NB4 (cell line): ENCODE measurements at places on chromosomes 12 and 14.

DNA sequence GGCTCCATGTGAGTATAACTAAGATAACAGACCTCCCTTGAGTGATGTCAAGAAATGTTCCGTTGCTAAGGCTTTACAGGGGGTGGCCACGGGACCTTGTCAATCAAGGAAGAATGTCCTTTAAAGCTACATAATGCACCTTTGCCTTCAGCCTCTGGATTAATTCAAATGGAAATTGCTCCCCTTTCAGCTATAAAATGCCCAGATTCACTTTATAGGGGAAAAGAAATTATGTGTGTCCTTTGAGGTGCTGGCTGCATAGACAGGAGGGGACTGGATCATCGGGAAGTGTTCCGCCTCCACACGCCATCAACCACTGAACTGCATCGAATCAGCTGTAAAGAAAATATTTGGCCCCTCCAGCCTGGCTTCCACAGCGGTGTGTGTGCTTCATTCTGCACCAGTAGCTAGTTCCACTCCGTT is 415.4 kb downstream of the DPF3 start:
- DNase-seq: no peak

- DNase-seq: no peak
These were observed 44.5 kb downstream of the ACACB start for GRCh38 chr12:109160873-109161272.

- DNase-seq: no peak
These were observed 240 bp downstream of the BTG1 start for GRCh38 chr12:92145481-92145730.

DNA sequence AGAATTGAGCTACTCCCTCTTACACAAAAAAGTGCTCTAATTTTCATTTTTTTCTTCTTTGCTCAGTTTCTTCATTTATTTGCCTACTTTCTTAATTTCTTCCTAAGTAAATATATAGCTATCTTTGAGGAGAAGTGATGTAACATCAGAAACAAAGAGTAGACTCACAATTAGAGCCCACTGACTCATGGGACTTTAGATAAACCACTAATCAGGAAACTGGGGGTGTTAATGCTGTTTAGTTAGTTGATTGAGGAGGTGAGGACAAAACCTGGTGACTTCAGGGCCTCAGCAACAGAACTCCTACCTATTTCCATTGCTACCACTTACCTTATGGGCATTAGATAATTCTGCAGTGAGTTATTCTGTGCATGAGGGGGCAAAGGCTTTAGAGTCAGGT is 151.7 kb downstream of the MON2 start:
- no peak for DNase-seq

GRCh38 chr12:45256721-45257120 is 40.8 kb downstream of the ANO6 start:
- DNase-seq: no peak

- no peak for DNase-seq
These were observed 55.4 kb downstream of the TMEM121 start for GRCh38 chr14:105581551-105582341.

- no peak for DNase-seq
These were observed 68.6 kb downstream of the TNFAIP2 start for GRCh38 chr14:103191844-103192243.

- peak; percentile 66 for DNase-seq
These were observed 16.7 kb downstream of the OR9K2 start for GRCh38 chr12:55142669-55143565.

DNA sequence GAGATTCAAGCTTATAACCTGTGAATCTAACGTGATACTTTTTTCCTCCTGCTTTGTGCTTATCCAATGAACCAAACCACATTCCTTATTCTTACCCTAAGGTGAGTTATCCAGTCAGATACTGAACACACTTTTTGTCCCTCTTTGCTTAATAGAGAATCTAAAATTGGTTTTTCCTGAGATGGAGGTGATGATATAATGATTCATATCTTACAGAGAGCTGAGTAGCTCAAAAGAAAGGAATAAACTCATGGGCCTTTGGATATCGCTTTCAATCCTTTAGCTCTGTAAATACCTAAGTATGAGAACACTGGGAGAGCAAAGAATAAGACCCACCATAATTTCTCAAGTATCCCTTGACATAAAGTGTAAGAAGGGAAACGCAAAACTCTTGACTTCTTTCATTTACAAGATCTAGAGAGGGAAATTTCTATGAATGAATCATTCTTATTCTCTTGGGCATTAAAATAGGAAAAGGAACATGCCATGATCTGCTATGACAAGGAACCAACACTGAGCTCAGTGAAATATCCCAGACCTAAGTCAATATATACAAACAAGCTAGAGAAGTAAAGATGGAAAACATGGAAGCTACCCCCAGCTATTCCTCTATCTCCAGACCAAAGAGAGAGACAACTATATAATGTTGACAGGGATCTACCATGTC is 81.8 kb upstream of the STAC3 start:
- no peak for DNase-seq

DNA sequence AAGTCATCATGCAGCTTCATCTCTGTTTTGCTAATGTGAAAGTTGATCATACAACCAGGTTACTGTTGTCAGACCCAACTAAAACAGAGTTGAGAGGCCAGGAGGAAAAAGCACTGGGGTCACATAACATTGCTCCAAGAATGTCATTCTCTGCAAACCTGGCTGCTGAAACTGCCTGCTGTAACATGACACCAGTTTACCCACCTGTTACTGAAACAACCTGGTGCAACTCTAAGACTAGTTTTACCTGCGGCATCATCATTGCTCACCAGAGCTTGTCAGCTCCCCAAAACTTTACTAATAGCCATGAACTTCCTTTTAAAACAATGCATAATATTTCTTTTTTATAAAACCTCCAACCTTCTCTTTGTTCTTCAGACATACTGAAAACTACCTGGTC is 30.7 kb upstream of the DEGS2 start:
- no peak for DNase-seq

GRCh38 chr12:49061157-49061650 is 610 bp upstream of the KMT2D start:
- no peak for DNase-seq

DNA sequence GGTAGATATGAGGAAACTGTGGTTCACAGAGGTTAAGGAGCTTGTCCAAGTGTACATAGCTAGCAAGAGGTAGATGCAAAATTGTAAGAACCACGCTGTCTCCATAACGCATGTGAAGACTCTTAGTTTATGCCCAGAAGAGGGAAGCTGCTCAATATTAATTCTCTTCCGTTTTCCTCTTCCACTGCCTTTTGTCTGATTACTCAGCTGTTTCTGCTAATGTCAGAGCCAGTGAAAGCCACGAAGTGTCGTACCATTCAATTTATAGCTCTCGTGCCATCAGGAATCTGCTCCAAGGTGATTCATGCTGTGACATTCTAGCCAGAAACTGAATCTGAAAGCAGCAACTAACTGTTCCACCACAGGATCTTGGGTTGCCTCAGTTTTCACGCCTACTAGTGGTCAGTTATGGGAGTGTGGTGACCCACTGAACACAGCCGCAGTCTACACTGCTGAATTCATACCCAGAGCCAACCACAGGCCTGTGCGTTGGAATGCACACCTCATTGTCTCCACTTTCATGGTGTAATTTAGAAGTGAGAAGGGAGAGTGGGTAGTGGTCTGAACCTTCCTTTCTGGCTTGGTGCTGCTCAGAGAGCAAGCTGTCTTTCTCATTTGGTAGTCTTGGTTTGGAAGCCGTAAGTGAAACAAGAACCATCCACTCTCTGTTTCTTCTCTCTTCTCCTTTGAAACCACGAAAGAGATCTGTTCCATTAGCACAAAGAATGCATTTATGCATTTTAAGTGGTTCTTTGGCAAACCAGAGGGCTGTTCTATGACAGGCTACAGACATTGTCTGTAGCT is 74.2 kb upstream of the NAP1L1 start:
- DNase-seq: peak; percentile 55

DNA sequence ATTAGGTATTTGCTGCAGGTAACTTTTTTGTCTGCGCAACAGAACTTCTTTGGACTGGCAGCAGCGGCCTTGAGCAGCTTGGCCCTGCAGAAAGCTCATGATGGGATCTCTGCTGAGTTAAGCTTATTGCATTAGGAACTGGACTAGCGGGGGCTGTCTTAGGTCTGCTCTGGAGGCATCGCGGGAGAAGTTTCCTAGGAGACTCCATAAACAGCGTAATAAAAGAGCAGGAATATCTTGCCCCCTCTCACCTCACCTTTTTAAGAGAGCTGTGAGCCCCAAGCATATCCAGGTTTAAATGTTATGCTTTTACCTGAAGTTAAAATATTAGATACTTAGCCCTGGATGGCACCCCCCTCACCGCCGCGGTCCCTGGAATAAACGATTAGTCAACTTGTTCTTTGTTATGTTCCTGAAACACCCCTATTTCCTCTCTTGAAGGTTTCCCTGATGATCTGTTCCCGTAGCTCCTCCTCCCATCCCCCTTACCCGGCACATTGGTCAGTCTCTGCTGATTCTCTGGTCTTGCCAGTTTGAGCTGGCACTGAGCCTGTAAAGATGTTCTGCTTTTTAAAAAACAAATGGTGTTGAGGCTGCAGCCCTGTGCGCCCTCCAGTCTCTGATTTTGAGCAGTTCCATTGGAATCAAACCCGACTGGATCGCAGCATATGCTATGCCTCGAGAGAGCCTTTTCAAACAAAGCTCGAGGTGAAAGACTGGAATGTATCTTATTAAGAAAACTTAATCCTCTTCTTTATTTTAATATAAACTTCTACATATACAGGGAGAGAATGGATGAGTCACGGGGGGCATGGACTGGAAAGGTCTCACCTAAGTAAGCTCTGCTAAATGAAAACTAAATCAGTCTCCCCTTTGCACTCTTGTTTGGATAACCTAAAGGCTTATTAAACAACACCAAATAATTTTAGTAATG is 1.9 kb downstream of the MLXIP start:
- DNase-seq: peak; percentile 86

DNA sequence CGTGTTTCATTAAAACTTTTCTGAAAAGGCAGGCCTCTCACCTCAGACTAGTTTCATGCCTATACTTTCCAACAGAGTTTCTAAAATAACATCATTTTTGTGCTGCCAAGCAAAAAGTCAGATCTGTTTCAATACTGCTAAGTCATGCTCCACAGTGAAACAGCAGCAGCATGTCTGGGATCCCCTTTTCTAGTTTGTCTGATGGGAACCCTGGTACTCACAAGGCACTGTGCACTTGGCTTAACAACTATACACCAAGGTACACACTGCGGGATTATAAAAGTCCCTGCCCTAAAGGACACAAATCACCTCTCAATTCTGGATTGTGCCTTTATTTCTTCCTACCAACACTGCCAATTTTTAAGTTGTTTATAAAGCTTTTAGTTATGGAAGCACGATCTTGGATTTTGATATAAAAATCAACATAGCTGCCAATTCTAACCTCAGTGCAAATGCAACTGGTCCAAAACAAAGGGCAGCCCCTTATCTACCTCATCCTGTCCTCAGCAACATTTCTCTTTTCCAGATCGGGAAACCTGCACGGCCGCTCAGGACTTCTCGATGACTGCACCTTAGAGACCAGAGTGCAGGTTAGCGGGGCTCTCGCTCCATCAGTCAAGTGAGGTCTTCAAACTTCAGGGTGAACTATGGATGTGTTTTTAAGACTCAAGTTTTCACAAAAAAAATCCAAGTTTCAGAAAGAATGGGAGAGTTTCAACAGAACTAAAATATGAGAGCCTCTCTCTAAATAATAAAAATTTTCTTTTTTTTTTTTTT is 1.7 kb upstream of the EIF5 start:
- DNase-seq: peak; percentile 62

DNA sequence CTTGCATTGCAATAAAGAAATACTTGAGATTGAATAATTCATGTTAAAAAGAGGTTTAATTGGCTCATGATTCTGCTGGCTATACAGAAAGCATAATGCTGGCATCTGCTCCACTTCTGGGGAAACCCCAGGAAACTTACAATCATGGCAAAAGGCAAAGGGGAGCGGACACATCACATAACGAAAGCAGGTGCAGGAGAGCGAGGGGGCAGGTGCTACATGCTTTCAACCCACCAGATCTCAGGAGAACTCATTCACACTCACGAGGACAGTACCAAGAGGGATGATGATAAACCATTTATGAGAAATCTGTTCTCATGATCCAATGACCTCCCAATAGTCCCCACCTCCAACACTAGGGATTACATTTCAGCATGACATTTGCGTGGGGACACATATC is 172.6 kb downstream of the RASSF9 start:
- no peak for DNase-seq

GRCh38 chr12:14284184-14284722 is 81.2 kb upstream of the ATF7IP start:
- no peak for DNase-seq

DNA sequence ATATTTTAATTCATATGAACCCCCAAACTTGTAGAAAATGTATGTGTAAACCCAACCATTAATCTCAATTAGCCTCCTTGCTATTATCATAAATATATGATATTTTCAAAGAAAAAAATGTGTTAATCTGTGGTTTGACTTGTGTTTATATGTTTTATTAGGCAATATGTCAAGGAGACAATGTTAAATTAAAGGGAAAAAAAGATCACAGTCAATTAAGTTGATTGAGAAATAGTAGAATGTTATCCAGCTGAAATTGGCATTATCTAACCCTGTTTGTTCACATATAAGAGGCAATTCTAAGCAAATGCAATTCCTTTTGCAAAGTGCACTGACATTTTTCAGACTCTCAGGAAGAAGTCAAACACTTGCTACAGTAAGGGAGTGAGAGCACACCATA is 745.3 kb downstream of the C12orf50 start:
- DNase-seq: no peak

- no peak for DNase-seq
These were observed 172.4 kb upstream of the PWP1 start for GRCh38 chr12:107513184-107513583.

DNA sequence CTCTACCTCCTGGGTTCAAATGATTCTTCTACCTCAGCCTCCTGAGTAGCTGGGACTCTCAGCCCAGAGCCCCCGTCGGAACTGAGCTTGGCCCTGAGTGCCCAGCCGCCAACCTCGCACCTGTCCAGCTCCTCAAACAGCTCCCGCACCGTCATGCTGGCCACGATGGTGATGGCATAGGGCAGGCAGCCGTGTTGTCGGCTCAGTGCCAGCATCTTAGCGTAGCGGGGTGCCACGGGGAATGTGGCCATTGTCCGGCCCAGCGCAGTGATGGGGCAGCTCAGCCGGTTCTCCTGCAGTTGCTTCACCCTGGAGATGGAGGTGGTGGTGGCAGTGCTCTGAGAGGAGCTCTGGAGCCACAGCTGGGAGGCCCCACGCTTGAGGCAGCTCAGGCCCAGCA is 32.4 kb downstream of the DHX37 start:
- no peak for DNase-seq

GRCh38 chr14:60160422-60160821 is 4.8 kb downstream of the DHRS7 start:
- DNase-seq: no peak
